Naive thymus-derived CD8-positive, alpha-beta T cell (primary cell): ENCODE measurements at places on chromosomes 7 and 10.

DNA sequence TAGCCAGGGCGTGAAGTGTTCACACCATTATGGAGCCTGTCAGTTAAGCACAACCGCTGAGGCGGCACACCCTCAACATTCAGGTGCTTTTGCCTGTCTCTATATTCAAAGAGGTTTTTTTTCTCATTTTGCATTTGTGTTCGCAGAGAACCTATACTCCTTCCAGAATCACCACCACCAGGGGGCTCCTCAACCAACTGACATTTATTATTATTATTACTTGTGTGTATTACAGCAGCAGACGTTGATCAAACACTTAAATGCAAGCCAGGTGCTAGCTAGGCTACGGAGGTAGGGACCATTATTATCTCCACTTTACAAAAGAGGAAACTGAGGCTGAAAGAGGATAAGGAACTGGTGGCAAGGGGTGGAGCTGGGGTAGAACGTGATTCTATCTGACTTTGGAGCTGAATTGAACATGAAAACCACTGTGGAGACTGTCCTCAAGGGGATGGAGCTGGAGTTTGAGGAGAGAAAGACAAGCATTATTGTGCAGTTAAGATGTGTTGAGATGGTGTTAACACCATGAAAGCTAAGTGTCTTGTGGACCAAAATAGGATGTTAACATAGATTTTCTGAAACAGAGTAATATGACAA lies 133.8 kb upstream of the PLXNA4 start:
- peak; percentile 12 for DNase-seq

DNA sequence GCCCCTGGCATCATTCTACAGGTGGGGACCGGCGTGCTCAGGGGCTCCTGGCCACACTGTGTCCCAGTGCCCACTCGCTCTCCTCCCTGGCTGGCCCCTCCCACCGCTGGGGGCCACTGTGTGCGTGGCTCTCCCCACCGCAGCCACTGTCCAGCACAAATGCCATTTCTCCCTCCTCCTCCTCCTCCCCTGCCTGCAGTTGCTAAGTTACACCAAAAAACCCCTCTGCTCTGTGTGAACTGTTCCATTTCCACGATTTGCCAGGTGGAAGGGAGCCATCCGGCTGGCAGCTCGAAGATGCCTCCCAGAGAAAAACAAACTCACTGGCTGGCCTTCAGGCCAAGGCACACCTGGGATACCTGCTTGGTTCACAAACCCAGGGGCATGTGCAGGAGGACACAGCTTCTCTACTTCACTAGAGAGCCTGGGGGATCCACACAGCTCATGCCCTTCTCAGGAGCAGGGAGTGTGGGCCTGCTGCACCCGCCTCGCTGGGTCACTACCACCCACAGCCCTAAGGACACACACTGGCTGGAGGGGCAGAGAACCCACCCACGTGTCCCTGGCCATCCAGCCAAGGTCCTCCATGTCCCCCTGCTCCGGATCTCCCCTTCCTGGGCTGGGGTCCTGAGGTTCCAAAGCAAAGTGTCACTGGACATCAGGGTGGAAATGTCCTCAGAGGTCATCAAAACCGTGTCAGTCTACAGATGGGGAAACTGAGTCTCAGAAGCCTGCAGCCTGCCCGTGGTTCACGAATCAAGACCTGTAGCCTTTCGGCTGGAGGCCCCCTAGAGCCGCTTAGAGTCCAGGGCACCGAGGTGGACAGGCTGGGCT lies 1.7 kb downstream of the RASGEF1A start:
- DNase-seq: no peak

- DNase-seq: no peak
Measured at GRCh38 chr10:15172306-15172840, 3.9 kb upstream of the NMT2 start.

GRCh38 chr10:86178401-86179152 lies 188.0 kb downstream of the GRID1 start:
- DNase-seq: no peak

DNA sequence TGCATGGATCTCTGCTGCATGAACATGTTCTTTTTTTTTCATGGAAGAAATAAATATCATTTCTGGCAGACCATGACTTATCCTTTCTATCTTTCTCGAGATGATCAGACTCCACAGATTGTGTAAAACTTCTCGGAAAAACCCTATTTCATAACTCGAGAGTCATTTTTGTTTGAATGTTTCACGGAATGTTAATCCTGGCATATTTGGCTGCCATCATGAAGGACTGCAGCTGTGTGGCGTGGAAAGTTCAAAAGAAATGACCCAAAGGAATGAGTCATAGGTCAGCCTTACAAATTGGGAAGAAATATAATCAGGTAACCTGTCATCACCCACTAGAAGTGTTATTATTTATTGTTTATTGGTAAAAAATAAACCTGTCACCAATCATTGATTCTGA lies 566.8 kb downstream of the SDK1 start:
- DNase-seq: no peak

DNA sequence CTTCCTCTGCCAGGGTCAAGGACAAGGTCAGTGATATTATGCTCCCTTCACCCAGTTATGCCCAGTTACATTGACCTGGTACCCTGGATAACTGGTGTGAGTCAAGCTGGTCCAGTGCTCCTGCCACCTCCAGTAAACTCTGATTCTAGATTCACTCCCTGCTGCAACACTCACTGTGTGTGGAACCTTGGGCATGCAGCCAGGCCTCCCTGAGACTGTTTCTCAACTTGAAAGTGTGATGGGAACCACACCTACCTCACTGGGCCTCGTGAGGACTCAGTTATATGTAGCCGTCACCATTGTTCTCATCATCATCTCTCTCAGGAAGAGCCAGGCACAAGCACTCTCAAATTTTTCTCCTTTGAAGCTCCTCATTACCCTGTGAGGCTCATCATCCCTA lies 935 bp upstream of the ZNF736 start:
- no peak for DNase-seq

DNA sequence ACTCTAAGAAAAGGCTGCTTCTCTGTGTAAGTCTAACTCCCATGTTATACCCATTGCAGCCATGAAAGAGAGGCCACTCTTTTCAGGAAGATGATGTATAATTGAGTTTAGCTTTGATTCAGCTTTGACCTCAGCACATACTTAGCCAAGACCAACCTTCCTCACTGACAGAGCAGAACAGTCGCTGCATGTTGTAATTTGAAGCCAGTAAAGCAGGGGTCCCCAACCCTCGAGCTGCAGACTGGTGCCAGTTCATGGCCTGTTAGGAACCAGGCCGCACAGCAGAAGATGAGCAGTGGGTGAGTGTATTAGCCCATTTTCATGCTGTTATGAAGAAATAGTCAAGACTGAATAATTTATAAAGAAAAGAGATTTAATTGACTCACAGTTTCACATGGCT lies 223.9 kb downstream of the GPR158 start:
- DNase-seq: no peak
